NCI-H524 (cell line): ENCODE measurements at places on chromosomes 11 and 22.

DNA sequence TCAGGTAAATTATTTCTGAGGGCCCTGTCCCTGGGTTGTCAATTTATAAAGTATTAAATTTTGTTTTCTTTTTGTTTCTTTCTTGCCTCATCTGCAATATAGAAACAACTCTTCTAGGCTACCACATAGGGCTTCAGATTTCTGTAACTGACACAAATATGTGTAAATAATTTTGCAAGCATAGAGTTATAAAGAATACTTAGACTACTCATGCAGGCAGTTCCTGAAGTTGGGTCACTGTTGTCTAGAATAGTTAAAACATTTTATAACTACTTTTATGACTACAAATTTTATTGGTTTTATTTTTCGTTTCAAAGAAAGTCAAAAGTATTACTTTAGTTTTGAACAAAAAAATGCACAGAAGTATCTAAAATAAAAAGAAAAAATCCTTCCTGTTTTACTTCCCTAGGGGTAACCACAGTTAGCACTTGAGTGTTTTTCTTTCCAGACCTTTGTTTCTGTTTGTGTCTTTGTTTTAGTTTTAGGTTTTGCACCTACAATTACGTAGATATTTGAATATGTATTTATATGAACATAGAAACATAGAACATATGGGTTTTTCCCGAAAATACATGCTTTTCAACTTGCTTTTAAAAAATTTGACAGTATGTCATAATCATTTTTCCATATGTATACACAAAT, 12.4 kb upstream of the TMEM123 start:
- no peak for DNase-seq

GRCh38 chr11:126337474-126338241, 17.8 kb upstream of the ST3GAL4 start:
- no peak for DNase-seq

- no peak for DNase-seq
Measured at GRCh38 chr11:70025308-70025707, 52.8 kb upstream of the ANO1 start.

DNA sequence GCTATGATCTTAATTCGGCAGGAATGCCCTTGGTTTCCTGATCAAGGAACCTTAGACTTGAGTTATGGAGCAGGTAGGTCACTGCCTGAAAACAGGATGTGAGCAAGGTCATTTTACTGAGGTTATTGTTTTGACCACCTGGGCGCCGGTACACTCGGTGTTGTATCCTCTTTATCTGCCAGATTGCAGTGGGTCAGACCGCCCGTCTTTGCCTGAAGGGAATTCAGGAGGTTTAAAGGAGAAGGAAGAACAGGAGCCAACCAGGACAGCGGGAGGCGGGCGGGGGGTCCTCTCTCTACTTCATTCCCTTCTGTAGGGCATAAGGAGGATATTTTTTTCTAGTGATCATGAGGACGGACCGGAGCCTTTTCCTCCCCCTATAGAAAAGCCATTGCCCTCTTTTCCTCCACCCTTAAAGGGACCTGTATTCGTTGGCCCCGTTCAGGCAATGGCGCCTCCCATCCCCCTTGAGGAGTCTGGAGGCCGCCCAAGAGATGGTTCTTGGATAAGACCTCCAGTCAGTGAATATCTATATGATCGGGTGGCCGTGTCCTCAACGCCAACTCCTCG, 649 bp downstream of the MS4A15 start:
- no peak for DNase-seq

DNA sequence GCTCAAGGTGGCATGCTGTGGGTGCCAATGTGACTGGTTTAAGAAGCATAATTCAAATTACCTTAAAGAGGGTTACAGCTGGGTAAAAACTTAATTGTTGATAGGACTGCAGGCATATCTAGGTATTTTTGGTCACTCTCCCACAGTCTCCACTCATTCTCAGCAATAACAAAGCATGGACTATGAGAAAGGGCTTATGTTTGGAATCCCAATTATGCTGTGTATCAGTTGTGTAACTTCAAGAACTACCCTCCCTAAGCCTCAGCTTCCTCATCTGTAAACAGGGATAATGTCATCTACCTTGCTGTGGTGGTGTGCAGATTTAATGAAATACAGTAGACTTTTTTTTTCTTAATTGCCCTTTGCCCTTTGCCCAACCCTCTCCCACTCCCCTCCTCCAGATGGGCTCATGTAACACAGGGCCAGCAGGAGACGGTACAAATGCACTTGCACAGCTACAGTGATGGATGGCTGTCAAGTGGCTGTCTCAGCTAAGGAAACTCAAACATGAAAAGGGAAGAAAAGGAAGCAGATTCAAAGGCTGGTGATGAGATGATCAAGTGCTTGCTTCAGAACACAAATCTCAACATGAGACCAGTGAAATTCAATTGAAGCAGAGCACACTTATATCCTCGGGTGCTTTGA, 37.6 kb downstream of the MAP6 start:
- DNase-seq, result no peak

GRCh38 chr11:35842958-35843357, 100.9 kb upstream of the LDLRAD3 start:
- DNase-seq, result no peak

DNA sequence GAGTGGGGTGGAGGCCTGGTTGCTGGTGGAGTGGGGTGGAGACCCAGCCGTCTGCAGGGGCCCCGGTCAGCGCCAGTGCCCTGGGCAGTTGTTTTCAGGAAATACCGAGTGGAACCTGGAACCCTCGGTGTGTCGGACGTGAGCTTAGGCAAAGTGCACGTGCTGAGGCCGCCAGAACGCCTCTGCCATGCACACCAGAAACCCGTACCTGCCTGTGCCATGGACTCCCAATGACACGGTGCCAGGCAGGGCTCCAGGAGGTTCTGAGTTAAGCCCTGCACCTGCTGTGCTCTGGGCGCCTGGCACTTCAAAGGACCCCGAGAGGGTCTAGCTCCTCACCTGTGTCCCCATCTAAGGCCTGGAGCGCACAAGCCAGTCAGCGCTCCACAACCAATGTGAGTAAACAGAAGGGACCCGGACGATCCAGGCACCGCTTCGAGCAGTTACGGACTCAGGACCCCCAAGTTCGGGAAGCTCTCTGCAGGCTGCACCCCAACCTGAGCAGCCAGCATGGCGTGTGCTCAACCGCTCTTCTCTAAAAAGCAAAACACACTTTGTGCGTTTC, 12.3 kb downstream of the TOLLIP start:
- no peak for DNase-seq

DNA sequence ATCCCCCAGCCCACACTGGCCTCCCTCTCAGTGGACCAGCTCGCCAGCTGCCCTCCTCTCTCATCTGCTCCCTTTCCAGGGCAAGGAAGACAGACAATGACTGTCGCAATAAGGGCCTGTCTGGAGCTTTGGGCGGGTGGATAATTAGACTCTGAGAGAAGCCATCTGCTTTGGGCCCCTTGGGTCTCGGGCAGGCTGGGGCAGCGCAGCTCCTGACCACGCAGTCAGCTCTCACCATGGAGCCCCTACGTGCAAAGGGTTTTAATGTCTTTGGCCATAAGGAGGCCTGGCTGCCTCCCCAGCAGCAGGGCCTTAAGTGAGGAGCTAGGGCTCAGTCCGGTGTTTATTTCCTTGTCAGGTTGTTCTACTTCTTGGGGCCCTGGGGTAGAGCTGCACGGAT, 153.9 kb downstream of the CHST1 start:
- peak; percentile 91 for DNase-seq

DNA sequence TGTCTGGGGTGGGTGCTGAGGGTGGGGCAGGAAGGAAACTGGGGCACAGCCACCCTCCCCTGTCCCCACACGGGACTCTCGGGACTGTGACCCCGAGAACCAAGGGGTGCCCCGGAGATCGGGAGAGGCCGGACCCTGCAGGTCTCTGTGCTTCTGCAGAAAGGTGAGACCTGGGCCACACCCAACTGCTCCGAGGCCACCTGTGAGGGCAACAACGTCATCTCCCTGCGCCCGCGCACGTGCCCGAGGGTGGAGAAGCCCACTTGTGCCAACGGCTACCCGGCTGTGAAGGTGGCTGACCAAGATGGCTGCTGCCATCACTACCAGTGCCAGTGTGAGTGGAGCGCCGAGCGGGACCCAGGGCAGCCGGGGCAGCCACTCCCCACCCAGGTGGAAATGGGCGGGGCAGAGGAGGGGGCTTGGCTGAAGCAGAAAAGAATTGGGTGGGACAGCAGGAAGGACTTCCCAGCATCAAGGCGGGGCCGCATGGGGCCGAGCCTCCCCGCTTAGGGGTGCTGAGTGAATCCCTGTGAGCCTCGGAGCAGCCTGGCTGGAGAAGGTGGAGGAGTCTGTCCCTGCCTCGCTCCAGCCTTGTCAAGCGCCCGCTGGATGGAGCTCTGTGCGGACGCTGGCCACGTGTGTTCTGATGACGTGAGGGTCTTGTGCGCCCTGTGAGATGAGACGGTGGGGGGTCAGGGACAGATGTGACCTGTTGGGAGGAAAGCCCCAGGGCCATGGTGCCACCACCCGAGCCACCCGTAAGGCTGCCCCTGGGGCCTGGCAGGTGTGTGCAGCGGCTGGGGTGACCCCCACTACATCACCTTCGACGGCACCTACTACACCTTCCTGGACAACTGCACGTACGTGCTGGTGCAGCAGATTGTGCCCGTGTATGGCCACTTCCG, 29.3 kb upstream of the MUC5B start:
- DNase-seq, result no peak

GRCh38 chr11:117977029-117977428, 9.2 kb upstream of the IL10RA start:
- no peak for DNase-seq

GRCh38 chr22:39173787-39174497, 21.5 kb upstream of the CBX7 start:
- DNase-seq, result no peak

DNA sequence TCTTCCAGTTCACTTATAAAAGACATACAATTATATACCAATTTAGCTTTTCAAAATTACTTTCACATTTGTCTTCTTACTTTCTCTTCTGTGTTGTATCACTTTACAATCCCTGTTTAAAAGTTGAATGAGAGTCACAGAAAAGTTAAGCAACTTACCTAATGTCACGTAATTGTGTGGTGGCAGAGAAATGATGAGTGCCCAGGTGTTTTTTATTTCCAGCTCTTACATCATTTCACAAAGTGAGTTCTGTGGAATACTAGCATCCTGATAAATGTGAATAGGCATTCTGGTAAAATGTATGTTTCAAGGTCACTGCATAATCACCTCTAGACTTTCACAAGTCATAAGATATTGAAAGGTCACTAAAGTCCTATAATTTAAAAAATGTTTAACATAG, 133.0 kb upstream of the FIBIN start:
- DNase-seq, result no peak

- DNase-seq, result peak; percentile 78
Measured at GRCh38 chr11:75388386-75389275, 10.7 kb upstream of the RPS3 start.

DNA sequence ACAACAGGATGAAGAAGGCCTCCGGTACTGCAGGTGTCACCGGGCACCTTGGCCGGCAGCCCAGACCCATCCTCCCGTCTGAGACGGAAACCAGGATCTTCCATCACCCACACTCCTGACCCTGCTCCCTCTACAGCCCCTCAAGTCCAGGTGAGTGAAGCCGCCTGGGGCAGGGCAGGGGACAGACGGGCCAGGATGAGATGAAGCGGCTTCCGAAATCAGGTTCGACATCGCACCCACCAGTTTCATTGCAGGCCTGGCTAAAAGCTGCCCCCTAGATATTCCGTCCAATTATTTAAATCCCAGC, 639.1 kb downstream of the TBC1D22A start:
- no peak for DNase-seq

DNA sequence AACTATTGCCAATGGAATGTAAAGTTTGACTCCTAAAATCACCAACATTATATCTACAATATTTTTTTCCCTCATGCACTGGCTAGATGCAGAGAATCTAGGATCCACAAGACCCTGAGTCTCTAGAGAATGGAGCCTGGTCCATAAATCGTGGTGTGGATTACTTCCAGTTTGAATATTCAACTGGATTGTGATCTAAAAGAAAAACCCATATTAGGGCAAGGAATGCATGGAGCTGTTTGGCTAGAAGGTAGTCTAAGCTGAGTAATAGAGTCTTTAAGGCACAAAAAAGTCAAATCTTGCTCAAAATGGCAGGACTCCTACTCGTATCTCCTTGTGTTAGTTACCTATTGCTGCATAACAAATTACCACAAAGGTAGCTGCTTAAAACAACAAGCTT, 9.4 kb upstream of the MS4A5 start:
- no peak for DNase-seq

DNA sequence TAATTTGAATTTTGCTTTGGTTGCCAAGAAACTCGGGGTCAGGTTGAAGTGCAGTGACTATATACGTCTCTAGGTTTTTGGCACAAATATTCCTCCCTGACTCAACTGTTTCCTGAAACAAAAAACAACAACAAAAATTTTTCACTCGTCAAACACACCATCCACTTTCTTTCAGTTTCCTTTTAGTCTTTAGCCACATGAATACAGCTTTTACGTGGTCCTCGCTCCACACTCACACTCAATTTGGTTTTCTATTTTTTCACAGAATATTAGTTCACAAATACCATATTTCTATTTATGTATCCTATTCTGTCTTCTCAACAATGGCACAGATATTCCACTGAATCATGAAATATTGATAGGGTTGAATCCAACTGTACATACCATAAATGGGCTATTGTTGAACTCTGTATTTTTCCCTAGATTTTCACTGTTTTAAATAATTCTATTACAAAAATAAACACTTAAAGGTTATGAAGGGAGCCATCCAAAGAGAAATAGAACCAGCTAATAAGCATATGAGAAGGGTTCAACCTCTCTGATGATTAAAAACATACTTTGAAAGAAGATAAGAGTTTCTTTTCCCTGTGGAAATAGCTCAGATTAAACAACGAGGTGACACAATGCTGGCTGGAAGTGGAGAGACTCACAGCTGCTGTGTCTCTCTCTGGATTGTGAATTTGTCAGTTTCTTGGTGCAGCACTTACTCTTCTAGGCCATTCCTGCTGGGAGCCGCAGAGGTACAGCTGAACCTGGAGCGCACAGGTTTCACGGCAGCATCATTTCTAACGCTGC, 5.1 kb upstream of the FBLN1 start:
- no peak for DNase-seq

GRCh38 chr11:1682225-1682905, 14.6 kb upstream of the KRTAP5-6 start:
- DNase-seq, result no peak

DNA sequence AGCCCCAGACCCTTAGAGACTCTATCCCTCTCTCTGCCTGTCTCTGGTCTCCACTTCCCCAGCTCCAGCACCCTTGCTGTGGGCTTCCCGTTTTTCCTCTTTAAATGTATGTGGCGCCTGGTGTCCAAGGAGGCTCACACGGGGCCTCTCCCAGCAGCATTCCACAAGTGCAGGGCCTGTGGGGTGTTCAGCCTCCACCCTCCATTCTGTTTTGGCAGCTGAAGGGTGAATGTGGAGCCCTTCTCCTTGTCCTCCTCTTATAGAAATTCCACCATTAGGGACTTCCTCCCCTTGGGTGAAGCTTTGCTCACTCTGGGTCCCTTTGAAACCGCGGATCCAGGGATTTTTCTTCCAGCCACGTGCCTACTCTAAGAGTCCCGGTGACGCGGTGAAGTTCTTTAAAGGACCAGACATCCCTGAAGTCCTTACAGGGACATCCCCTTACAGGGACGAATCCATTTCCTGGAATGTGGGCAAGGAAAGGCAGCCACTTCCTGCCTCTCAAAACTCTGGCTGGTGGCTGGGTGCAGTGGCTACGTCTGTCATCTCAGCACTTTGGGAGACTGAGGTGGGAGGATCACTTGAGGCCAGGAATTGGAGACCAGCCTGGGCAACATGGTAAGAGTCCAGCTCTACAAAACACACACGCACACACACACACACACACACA, 1.6 kb upstream of the TSPAN18 start:
- DNase-seq, result no peak
